ENCODE measurements at places on chromosomes 4 and X. TPM values are rescaled to one million over a fixed set of nuclear protein-coding genes. Genes with fewer than 3 reads are reported as not detected.

TLL1 gene
- polyA plus RNA-seq: 0.29 TPM

DHX15 gene
- polyA plus RNA-seq: 63.8 TPM

KLHL4 gene
- polyA plus RNA-seq: 2.1 TPM

LANCL3 gene
- 0.03 TPM for polyA plus RNA-seq

GAGE12J gene
- polyA plus RNA-seq: not detected

KLF8 gene
- 0.27 TPM for polyA plus RNA-seq

AADAT gene
- 3.1 TPM for polyA plus RNA-seq

SH3D19 gene
- 2.6 TPM for polyA plus RNA-seq

NDUFB11 gene
- 257 TPM for polyA plus RNA-seq

IL2RG gene
- polyA plus RNA-seq: 1.6 TPM

SUPT20HL2 gene
- polyA plus RNA-seq: not detected

SSX4B gene
- not detected for polyA plus RNA-seq

MAP7D2 gene
- 12.5 TPM for polyA plus RNA-seq

BEX2 gene
- polyA plus RNA-seq: 206 TPM

SMC1A gene
- polyA plus RNA-seq: 98.5 TPM

SHOX gene
- not detected for polyA plus RNA-seq

SLC49A3 gene
- 1.0 TPM for polyA plus RNA-seq

DCX gene
- 19.2 TPM for polyA plus RNA-seq

CENPVL2 gene
- not detected for polyA plus RNA-seq

TXLNG gene
- 7.8 TPM for polyA plus RNA-seq

PF4V1 gene
- polyA plus RNA-seq: not detected

TMSB15B gene
- polyA plus RNA-seq: 21.0 TPM

TRIM61 gene
- not detected for polyA plus RNA-seq

BRS3 gene
- polyA plus RNA-seq: not detected

CLDN22 gene
- not detected for polyA plus RNA-seq

ALAS2 gene
- polyA plus RNA-seq: 0.90 TPM

TGIF2LX gene
- not detected for polyA plus RNA-seq

VAMP7 gene
- 18.9 TPM for polyA plus RNA-seq

PCSK1N gene
- 267 TPM for polyA plus RNA-seq

PIR gene
- 21.9 TPM for polyA plus RNA-seq

PHOX2B gene
- polyA plus RNA-seq: not detected

GAGE13 gene
- not detected for polyA plus RNA-seq

ENPEP gene
- polyA plus RNA-seq: 2.1 TPM

IQCM gene
- not detected for polyA plus RNA-seq

F8 gene
- polyA plus RNA-seq: 7.3 TPM

TEX13A gene
- polyA plus RNA-seq: not detected

MAGEC1 gene
- polyA plus RNA-seq: 0.10 TPM

SHROOM3 gene
- 30.9 TPM for polyA plus RNA-seq
